Cortex of kidney (tissue), 1 donor: ENCODE measurements at places on chromosomes 1 and 21.

- DNase-seq: no peak
These were observed 64.0 kb upstream of the SELENON start for GRCh38 chr1:25735956-25736529.

- no peak for DNase-seq
These were observed 104.1 kb downstream of the NEGR1 start for GRCh38 chr1:72178266-72178665.

DNA sequence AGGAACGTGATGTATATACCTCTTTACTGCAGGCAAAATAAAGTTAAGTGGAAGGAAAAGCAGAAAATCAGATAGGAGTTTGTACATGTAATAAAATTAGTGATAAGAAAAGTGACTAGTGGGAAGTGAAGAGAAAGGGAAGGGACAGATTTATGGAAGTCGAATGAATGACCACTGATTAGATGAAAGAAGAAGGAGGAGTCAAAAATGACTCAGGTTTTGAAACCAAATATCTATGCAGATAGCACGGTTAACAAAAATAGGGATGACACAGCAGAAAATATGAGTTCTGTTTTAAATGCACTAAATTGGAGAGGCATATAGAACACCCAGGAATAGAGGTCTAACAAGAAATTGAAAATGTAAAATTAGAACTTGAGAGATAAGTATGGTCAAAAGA, 128.0 kb downstream of the HMCN1 start:
- no peak for DNase-seq

GRCh38 chr1:221776495-221777301, 34.8 kb upstream of the DUSP10 start:
- no peak for DNase-seq

DNA sequence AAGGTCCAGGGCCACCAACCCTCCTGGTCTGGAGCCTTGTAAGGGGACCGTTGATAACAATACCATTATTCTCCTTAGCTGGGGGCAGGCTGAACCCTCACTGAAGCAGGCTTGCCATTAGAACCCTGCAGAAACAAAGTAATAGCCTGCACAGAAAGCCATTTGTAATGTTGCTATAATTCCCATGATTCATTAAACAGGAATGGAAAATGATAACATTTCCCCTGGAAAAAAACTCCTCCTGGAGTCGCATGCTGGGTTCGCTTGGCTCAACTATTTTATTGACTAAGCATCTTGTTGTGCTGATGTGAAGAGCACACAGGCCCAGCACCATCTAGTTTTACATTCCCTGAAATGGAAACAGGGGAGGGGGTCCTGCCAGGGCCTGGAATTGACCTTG, 155.6 kb upstream of the CSF3R start:
- no peak for DNase-seq
